ENCODE measurements at places on chromosomes 11 and 22.

DNA sequence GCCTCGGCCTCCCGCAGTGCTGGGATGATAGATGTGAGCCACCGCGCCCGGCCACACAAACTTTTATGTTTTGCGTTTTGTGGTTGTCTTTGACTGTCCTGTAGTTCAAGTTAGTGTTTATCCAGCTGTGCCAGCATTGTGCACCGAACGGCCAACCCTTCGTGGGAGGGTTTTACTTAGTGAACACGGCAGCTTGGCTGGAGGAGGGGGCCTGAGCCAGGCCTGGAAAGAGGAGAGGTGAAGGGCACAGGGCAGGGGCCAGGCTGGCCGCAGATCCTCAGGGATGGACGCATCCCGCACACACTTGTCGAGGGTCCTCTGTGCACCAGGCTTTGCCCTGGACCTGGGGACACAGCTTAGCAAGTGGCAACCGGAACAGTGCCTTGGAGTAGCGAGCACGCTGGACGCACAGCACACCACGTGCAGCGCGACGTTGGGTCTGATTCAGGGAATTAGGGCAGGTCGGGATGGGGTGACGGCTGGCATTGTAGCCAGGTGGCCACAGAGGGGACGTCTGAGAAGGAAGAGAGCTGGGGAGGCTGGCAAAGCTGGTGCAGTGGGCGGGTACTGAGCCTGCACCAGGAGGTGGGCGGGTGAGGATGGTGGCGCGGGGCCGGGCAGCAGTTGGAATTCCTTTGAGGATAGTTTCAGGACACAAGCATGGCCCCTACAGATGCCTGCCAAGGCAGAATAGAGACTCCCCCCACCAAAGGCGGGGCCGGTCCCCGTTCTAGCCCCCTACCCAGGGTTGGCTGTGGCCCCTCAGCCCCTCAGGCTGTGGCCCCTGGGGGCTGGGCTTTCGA, 13.4 kb downstream of the EPS8L2 start:
- DNase-seq, result no peak
- H3K4me1 ChIP-seq, result peaks cover 11% of the 10 kb centered on the region
- peak overlapping the region; percentile 56 for H3K4me3 ChIP-seq
- peaks cover 3% of the 10 kb centered on the region for H3K36me3 ChIP-seq
- H3K27ac ChIP-seq, result no peak overlapping the region

DNA sequence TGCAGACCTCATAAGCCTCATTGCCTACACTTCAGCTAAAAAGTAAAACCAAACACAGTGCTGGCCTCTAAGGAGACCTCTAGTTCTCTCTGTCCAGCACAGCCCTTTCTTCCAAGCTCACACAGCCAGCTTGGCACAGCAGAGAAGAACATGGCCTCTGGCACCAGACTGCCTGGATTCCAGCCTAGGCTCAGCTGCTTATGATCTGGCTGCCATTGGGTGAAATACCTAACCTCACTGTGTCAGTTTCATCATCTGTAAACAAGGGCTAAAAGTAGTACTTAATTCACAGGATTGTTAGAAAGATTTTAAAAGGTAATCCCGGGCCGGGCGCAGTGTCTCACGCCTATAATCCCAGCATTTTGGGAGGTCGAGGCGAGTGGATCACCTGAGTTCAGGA, 9.9 kb upstream of the ACER3 start:
- no peak overlapping the region for H3K4me3 ChIP-seq
- no peaks in the 10 kb centered on the region for H3K4me1 ChIP-seq
- no peak overlapping the region for H3K27ac ChIP-seq
- H3K36me3 ChIP-seq, result no peaks in the 10 kb centered on the region
- DNase-seq, result no peak

DNA sequence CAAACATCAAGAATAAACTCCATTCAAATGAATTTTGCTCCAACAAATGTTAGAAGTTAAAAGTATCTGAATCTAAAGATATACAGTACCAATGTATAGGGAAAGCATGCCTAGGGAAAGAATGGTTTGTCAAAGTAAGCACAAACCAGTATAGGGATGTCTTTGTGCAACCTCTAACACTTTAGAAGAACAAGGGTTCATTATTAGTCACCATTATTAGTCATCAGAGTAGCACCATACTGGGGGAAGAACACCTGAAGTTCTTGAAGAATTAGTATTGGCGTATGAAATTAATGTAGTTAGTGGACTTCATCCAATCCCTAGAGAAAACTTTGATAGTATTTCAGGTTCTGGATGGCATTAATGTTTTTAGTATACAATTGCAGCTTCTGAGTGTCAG, 943.7 kb downstream of the METTL15 start:
- no peak for DNase-seq
- H3K27me3 ChIP-seq, result no peaks in the 10 kb centered on the region
- H3K4me1 ChIP-seq, result no peaks in the 10 kb centered on the region

DNA sequence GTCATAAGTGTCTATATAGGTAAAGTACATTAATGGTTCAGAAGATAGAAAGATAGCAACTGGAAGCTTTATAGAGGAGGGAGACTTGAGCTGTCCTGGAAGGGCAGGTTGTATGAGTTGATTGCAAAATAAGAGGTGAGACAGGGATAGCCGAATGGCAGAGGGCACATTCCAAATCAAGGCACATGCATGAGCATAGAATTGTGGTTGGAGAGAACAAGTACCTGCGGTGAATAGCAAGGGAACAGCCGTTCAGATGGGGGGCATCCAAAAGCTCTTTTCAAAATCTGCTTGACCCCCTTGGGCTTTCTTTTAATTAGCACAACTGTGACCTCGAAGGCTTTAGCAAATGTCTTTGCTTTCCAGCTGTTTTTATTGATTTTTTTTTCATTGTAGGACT, 473.0 kb upstream of the CCDC90B start:
- H3K4me1 ChIP-seq, result no peaks in the 10 kb centered on the region
- peaks cover 4% of the 10 kb centered on the region for H3K27me3 ChIP-seq
- H3K4me3 ChIP-seq, result no peak overlapping the region
- no peak overlapping the region for H3K27ac ChIP-seq

DNA sequence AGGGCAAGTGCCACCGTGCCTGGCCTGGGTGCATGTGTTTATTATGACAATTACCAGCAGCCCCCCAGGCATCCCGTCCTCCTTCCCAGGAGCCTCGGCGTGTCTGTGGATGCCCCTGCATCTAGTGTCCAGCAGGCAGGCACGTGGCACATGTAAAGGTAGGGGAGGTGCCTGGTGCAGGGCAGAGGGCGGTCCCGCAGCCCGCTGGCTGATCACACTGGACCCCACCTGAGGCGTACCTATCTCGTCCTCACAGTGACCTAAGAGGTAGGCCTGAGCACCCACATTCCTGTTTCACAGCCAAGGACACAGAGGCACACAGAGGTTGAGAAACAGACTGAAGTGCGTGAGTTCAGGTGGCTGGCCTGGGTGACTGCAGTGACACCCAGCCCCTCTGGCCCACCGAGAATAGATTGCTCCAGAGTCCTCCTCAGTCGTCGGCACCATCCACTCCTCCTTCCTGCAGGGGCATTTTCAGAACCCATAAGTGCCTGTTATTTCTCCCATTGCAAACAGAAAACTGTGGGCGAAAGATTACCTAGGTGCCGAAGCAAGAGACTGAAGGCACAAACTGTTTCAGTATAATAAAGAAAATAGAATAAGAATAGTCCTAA, 3.0 kb upstream of the PHRF1 start:
- peaks cover 5% of the 10 kb centered on the region for H3K27me3 ChIP-seq
- no peak for DNase-seq
- no peaks in the 10 kb centered on the region for H3K36me3 ChIP-seq
- H3K4me3 ChIP-seq, result no peak overlapping the region
- H3K27ac ChIP-seq, result no peak overlapping the region
- peaks cover 16% of the 10 kb centered on the region for H3K4me1 ChIP-seq

DNA sequence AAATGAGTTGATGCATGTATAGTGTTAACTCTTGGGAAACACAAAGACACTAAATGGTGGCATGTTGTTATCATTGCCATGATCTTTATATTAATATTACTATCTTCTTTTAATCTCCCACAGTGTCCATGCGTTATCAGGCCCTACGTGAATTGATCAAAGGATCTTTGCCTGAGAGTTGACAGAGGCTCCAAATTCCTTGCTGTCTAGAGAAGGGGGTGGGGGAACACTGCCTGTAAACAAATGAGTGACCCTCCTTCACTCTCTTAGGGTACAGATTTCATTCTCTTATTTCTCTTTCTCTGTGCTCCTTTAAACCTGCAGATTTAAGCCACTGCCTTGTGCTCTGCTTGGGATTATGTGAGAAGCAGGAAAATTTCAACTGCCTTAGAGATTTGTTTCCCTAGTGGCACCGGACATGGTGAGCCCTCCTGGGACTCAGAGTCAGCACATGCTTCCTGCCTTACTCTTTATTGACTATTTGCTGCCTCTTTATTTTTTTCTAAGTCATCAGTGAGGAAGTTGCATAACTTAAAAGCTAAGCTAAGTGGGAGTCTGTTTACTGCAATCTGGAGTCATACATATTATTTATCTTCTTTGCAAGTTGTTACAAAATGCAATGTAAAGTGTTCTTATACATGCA, 122.9 kb downstream of the MAML2 start:
- H3K36me3 ChIP-seq, result peaks cover 7% of the 10 kb centered on the region
- H3K27me3 ChIP-seq, result no peaks in the 10 kb centered on the region
- H3K4me3 ChIP-seq, result peak overlapping the region; percentile 70
- peaks cover 52% of the 10 kb centered on the region for H3K4me1 ChIP-seq
- DNase-seq, result no peak
- H3K27ac ChIP-seq, result peak overlapping the region; percentile 77

DNA sequence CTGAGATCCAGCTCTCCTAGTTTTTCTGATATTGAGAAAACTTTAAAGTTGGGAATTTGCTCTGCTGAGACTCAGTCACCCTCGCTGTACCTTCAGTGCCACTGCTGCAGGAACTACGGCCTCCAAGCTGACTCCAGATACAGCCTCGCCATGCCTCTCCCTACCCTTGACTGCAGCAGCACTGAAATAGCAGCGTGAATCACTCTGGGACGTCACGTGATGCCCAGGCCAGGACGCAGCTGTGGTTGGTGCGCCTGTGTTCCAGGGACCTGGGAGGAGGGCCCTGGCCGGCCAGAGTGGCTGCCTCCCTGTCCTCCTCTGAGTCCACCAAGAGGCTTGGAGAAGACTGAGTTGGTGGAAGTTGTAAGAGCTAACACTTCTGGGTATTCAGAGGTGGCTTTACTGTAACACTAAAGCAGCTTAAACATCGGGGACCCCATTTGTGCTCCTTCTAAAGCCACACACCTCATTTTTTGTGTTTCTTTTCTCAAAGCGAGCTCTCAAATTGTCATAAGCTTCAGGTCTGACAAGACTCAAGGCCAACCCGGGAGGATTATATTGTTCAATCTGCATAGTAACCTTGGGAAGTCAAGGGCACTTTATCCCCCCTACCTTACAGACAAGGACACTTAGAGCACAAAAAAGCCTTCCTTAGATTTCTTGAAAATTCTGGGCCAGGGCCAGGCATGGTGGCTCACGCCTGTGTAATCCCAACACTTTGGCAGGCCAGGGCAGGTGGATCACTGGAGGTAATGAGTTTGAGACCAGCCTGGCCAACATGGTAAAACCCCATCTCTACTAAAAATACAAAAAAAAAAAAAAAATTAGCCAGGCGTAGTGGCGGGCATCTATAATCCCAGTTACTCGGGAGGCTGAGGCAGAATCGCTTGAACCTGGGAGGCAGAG, 4.2 kb upstream of the STIP1 start:
- DNase-seq, result no peak
- peaks cover 2% of the 10 kb centered on the region for H3K36me3 ChIP-seq
- no peak overlapping the region for H3K27ac ChIP-seq
- H3K4me3 ChIP-seq, result peak overlapping the region; percentile 14
- H3K27me3 ChIP-seq, result no peaks in the 10 kb centered on the region

DNA sequence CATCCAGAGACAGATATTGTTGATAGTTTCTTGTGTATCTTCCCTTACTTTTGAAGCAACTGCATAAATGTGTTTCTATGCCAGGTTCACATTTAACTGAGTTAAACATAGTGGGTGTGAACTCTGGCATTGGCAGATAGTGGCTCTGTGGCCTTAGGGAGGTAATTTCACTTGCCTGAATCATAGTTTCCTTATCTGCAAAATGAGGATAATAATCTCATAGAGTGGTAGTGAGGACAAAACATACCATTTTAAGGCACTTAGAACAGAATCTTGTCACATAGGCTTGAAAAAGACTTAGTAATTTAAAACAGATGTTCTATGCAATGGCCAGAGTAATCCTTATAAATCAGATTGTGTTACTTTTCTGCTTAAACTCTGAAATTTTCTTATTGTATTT, 56.4 kb upstream of the SYN3 start:
- peaks cover 9% of the 10 kb centered on the region for H3K4me1 ChIP-seq
- no peaks in the 10 kb centered on the region for H3K36me3 ChIP-seq
- H3K4me3 ChIP-seq, result no peak overlapping the region
- no peak overlapping the region for H3K27ac ChIP-seq

- H3K36me3 ChIP-seq, result no peaks in the 10 kb centered on the region
- peaks cover 18% of the 10 kb centered on the region for H3K4me1 ChIP-seq
- H3K4me3 ChIP-seq, result peak overlapping the region; percentile 86
- no peaks in the 10 kb centered on the region for H3K27me3 ChIP-seq
- DNase-seq, result no peak
Measured at GRCh38 chr11:76861490-76861953, 804 bp downstream of the ACER3 start.

- H3K27me3 ChIP-seq, result peaks cover 6% of the 10 kb centered on the region
- DNase-seq, result no peak
- no peaks in the 10 kb centered on the region for H3K4me1 ChIP-seq
- no peak overlapping the region for H3K4me3 ChIP-seq
Measured at GRCh38 chr11:77167111-77167626, 39.1 kb downstream of the MYO7A start.

GRCh38 chr11:17738151-17738973, 3.8 kb downstream of the KCNC1 start:
- H3K4me1 ChIP-seq, result peaks cover 4% of the 10 kb centered on the region
- no peak for DNase-seq
- H3K27ac ChIP-seq, result no peak overlapping the region
- peaks cover 20% of the 10 kb centered on the region for H3K27me3 ChIP-seq
- no peak overlapping the region for H3K4me3 ChIP-seq

DNA sequence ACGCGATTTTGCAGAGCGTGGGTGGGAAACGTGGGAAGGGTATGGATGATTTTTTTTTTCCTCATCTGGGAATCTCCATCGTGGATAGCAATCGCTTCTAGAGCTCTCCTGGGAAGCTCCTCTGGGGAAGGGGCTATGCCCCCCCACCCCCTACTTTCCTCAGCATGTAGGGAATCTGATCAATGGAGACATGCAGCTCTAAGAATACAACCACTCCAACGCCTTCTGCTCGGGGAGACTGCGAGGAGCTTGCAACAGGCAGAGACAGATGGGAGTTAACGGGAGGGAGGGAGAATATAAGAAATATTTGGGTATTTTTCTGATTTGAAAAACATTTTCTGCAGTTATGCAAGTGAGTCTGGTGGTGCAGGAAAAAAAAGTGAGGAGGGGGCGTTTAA, 104.6 kb upstream of the HSD17B12 start:
- H3K36me3 ChIP-seq, result peaks cover 1% of the 10 kb centered on the region
- H3K27me3 ChIP-seq, result peaks cover 48% of the 10 kb centered on the region
- no peak overlapping the region for H3K27ac ChIP-seq
- DNase-seq, result no peak
- no peak overlapping the region for H3K4me3 ChIP-seq

GRCh38 chr22:46036558-46037408, 59.8 kb upstream of the WNT7B start:
- peak; percentile 48 for DNase-seq
- peak overlapping the region; percentile 88 for H3K4me3 ChIP-seq
- no peaks in the 10 kb centered on the region for H3K36me3 ChIP-seq
- H3K27ac ChIP-seq, result peak overlapping the region; percentile 87
- H3K4me1 ChIP-seq, result peaks cover 3% of the 10 kb centered on the region

All from memory B cell (primary cell).